ENCODE measurements at places on chromosomes 16 and 17.

GRCh38 chr16:85707528-85708095 lies 18.9 kb upstream of the GINS2 start:
- no peak for DNase-seq

GRCh38 chr16:59324462-59324861 lies 590.3 kb upstream of the GOT2 start:
- DNase-seq = peak; percentile 14

DNA sequence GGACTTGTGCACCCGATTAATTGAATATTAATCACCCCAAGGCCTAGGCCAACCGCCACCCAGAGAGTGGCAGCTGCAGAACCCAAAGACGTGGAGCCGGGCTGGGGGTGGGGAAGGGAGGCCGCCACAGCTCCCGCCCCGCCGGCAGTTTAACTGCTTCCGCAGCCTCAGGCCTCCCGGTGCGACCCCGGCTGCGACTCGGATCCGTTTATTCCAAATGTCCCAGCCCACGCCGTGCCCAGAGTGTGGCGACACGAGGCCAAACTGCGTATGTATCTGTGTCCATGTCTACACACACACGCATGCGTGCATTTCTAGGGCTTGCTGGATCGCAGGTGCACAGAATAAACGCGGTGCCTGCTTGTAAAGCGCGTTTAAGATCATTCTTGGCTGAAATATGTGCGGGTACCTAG lies 802 bp upstream of the TOB1 start:
- no peak for DNase-seq

DNA sequence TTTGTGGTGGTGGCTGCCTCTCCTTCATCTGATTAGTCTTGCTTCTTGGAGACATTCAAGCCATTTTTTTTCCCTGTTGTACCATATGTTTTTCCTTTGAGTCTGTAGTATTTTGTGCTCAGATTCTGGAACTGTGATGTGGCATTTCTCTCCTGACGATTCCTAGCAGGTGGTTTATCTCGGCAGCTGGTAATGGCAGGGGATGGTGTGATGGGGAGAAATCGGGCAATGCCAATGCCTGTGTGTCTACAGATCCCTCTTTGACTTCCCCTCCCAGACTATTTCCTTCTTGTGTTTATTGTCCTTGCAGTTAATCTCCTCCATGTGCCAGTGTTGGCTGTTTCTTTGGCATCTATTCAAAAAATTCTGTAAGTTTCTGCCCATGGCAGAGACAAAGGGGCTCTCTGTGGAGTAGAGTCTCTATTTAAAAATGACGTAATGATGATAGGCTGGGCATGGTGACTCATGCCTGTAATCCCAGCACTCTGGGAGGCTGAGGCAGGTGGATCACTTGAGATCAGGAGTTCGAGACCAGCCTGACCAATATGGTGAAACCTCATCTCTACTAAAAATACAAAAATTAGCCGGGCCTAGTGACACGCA lies 90.2 kb upstream of the ERCC4 start:
- no peak for DNase-seq

DNA sequence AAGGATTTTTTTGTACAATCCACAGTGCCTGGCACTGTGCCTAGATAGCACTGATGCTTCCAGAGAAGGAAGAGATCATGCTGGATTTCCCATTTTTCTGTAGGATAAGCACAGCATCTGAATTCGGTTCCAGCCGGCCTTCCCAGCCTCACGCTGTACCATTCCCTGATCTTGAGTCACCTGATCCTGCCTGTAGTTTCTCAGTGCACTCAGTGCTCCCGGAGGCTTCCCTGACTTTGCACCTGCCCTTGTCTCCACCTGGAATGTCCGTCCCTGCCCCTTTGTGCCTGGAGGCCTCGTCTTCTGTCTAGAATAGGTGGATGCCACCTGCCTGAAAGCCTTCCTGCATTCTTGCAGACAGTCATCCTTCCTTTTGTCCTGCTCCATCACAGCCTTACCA lies 179.9 kb downstream of the CCDC182 start:
- DNase-seq = no peak

GRCh38 chr17:56739376-56739775 lies 94.3 kb downstream of the C17orf67 start:
- no peak for DNase-seq

All from bronchial epithelial cell (primary cell).